ENCODE measurements at places on chromosomes 4 and X.

- no peak for DNase-seq
Observed at GRCh38 chr4:6134612-6135220, 65.6 kb downstream of the JAKMIP1 start.

DNA sequence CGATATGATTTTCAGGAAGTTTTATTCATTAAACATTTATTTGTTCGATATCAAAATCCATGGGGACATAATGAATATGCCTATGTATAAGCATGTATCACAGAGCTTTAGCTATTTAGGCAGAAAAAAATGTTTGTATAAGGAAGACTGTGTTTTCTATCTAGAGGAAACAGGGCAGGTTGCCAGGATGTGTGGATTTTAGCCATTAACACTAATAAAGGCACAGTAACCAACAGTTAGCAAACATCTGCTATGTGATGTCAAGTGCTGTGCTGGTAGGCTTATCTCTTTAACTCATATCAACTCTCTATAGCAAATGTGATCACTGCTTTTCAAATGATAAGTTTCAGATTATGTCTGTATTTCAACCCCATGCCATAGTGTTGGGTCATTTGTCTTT is 708.9 kb upstream of the HS3ST1 start:
- no peak for DNase-seq

DNA sequence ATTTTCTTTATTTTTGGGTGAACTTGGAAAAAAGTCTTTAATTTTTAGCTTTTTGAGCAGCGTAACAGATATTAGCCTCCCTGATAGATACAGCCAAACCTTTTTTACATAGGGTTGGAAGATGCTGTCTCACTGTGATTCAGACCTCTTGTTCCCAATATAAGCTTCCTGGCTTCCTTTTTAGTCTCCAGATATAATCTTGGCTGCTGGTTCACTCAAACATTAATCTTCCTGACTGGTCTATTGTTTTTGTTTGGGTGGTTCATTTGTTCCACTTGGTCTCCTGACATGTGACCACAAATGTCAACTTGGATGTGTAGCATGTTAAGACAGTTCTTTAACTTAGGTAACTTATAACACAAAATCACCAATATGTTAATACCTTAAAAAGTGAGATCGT is 23.0 kb downstream of the RPA4 start:
- DNase-seq = no peak

DNA sequence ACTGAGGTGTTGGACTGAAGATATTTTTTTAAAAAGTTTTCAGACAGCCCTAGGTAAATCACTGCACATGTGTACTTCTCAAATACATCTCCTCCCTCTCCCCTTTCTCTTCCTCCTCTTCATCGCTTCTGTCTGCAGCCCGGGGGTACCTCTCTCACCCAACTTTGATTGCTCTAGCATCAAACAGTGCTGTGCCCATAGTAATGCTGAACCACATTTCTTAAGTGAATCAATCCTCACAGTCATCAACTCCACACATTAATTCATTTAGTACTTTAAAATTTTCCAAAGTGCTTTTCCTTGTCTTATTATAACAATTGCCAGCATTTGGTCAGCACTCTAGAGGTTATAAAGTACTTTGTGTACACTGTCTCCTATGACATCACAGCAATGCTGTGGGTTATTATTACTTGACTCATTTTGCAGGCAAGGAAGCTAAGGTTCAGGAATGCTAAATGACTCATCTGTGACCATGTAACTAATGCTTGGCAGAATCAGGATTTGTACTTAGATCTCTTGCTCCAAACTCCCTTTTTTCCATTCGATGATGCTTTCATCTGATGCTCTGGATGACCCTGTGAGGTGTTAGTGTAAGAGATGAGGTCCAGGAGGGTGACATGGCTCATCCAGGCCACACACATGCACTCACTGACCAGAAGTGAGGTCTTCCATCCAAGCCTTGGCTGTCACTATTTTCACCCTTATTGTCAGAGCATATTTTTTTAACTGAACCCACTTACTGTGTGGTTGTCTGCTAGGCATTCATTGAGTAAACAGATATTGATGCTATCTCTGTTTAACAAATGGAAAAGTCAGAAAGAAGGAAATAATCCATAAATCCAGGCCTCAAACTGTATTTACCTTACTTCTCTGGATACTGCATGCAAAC is 58.8 kb downstream of the RHOH start:
- no peak for DNase-seq

DNA sequence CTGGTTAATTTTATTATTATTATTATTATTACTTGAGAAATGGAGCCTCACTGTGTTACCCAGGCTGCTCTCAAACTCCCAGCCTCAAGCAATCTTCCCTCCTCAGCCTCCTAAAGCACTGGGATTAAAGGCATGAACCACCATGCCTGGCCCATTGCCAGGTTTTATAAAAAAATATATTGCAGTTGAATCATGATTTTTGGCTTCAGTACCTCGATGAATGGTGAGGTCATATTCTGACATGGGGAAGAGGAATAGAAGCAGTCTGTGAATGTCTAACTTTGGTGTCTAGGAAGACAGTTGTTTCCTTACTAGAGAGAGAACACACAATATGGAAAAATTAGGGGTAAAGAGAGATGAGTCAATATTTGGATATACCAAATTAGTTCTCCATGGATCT is 32.0 kb downstream of the CCSER1 start:
- no peak for DNase-seq

DNA sequence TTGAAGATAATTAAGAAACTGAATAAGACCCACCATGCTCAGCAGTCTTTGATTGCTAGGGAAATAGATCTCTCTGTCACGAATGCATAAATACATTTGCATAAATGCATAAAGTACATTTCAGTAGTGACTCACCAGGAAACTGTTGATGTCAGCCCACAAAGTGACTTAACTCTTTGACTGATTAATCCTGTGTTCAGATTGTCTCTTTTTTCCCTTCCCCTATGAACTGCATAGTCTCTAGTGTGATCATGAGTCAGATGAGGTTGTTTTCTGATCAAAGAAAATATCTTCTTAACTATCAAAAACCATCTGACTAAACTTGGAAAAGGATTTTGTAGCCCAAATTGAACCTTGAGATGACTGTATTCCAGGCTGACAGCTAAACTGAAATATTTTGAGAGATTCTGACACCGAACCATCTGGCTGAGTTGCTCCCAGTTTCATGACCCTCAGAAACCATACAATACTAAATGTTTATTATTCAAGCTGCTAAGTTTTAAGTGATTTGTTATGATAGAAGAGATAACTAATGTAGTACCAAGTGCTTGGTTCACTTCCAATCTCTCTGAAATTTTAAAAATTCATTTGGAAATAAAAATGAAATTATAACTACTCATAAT is 1381.5 kb upstream of the AGA start:
- no peak for DNase-seq

DNA sequence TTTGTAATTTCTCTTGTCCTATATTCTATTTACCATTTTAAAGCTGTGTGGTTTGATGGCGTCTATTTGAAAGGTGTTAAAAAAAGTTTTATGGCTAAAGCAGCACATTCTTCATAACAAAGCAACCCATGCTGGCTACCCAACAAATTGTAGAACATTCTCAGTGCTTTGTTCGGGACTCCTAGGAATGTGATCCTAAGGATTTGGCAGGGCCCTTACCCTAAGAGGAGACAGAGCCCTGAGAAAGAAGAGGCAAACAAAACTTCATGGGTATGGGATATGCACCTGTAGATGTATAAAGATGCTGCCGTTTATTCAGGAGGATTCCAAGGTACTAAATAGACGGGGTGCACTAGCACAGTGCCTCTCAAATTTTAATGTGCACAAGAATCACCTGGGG is 370.8 kb upstream of the DIPK2B start:
- DNase-seq = no peak

DNA sequence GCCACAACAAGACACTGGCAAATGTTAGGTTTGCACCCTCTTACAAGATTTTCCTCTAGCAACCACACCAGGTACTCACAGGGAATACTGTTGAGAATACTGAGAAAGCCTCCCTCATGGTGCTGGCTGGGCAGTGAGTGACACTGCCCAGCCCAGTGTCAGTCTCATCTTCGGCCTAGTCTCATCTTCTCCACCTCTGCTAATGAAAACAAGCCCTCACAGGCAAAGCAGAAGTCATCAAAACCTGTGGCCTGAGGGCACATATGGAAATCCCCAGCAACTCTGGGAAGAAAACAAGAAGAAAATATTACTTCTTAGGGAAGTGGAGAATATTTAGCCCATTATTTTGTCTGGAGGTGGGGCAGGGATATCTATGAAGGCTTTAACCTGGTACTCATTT is 7.9 kb upstream of the ADAM29 start:
- DNase-seq = no peak

GRCh38 chr4:151792995-151793394 is 32.2 kb upstream of the GATB start:
- no peak for DNase-seq

DNA sequence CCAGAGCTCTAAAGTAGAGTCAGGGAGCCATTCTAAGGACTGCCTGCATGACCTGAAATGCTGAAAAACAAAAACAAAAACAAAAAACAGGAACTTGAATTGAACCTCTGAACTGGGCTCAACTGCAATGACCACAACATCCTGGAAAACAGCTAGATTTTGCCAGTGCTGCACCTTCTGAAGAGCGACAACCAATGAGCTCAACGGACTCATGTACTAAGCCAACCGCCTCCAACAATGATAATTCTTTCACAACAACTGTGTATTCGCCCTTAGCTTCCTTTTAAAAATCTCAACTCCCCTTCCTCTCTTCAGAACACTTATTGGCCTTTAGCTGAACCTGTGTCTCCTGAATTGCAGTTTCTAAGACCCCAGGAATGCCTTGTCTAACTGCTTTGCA is 69.8 kb downstream of the HAUS3 start:
- DNase-seq = no peak

- DNase-seq = no peak
Observed at GRCh38 chrX:29652484-29652883, 562.9 kb upstream of the MAGEB2 start.

DNA sequence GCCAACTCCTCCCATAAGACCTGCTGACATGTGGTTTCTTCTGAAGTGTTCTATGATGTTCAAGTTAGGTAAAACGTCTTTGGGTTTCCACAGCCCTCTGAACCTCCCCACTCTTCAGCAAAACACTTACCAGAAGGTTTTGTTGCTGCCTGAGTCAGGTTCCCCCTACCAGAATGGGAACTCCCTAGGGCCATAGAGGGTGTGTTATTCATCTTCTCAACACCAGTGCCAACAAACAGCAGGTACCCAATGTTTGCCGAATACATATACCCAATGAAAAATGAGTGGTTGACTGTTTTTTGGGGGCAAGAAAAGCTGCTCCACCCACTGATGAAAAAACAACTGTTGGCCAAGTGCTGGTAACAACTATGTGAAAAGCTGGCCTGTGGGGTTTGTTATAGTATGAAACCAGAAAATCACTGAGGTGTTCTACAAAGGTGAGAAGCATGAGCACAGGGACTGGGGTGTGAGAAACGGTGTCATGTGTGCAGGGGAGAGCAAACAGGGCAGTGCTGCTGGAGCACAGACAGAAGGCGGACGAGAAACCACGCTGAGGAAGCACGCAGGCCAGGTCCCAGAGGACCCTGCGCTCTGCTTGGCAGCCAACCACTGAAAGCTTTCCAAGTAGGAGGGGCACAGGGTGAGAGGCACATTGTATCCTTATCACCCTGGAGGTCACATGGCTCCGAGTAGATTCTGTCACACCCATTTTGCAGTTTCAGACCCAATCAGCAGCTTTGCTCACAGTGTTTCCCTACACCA is 28.8 kb downstream of the ATP8A1 start:
- DNase-seq = no peak

DNA sequence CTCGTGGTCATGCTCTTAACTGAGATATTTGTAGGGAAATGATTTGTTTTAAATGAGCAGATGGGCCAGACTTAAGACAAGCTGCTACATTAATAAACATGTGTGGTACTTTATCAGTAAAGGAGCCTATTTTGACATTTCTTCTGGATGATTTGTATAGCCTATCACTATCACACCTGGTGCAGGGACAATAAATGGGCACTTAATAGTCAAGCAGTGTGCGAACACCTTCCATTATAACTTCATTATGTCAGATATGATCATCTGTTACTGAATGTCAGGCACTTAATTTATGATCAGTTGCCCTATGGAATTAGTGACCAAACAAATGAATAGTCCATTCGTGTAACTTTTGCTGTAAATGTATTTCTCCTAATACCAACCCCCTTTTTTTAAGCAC is 628.8 kb downstream of the ADGRL3 start:
- DNase-seq = no peak

Measured in progenitor cell of endocrine pancreas (in vitro differentiated cells).